NCI-H1694 treated with DMSO at 0.1 percent for 48 hours (cell line): ENCODE measurements at places on chromosomes 16 and 17.

GRCh38 chr17:5758651-5759050 lies 174.3 kb upstream of the NLRP1 start:
- DNase-seq, result no peak

DNA sequence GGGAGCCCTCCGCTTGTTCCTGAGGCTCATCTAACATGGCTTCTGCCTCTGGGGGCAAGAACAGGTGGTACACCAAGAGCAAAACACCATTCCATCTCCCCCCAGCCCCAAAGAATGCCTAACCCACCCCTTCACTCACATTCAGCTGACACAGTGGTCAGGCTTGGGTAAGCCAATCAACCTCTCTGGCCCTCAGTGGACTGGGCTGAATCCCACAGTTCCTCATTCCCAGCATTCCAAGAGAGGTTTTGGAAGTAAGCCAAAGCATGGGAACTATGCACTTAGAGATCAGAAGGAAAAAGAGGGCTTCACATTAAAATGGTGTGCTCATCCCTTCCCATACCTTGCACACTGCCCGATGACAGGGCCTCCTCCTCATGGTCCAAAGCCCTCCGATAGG lies 7.8 kb downstream of the PIGS start:
- DNase-seq, result no peak

DNA sequence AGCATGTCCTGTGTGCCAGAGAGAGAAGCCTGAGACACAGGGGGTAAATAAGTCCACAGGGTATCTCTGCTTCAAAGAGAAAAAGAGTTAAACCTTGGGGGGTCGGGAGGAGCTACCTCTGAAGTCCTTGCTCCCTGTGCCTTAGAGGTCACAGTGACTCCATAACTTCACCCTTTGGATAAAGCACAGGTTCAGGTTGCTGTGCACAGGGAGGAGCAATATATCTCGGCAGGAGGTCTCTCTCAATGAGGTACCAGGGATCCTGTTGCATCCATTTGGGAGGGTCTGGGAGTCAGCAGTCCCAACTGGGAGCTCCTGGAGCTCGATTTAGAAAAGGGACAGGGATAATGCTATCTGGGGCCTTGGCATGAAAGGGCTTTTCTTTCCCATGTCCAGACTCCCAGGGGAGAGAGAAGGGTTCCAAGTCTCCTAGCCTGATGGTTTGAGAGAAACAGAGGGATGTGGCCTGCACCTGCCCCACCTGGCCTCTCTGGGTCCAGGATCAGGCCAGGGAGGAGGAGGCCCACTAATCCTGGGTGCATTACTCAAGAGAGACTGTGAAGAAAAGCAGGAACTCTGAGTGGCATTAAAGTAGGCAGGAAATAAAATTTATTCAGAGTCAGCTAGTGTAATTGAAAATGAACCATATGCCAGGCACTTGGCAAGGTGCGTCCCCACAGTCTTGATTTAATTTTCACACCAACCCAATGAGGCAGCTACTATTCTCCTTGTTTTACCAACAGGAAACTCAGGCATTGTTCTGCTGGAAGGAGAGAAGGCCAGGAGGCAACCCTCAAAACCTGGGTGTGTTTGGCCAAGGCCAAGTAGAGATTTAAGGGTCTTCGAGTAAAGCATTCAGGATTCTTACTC lies 40.7 kb downstream of the CUEDC1 start:
- peak; percentile 35 for DNase-seq

GRCh38 chr17:17032131-17032692 lies 10.0 kb upstream of the MPRIP start:
- DNase-seq, result no peak

GRCh38 chr16:80802138-80802537 lies 2.3 kb downstream of the CDYL2 start:
- no peak for DNase-seq

- DNase-seq, result no peak
Measured at GRCh38 chr17:77848257-77848656, 110.2 kb upstream of the TNRC6C start.

DNA sequence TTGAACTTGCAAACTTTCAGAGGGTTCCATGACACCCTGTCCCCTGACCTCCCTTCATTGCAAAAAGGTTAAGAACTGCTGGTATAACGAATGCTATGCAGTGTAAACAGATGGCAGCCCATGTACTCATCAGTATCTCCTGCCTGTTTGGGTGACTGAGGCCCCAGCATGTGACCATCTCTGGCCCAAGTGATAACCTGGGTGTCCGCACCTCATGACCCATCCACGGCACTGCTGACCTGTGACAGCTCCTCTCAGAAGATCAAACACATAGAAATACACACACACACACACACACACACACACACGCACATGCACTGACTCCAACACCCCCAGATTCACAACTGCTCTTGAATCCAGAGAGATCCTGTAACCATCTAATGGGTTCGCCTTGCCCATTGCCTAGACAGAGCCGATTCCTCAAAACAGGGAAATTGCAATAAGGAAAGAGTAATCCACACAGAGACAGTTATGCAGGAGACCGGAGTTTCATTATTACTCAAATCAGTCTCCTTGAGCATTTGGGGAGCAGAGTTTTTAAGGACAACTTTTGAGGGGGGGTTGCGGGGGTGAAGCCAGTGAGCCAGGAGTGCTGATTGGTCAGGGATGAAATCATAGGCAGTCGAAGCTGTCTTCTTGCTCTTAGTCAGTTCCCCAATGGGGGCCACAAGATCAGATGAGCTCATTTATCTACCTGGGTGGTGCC lies 11.3 kb upstream of the PHOSPHO1 start:
- no peak for DNase-seq

- DNase-seq, result no peak
Measured at GRCh38 chr17:34306466-34306865, 12.8 kb upstream of the CCL8 start.

DNA sequence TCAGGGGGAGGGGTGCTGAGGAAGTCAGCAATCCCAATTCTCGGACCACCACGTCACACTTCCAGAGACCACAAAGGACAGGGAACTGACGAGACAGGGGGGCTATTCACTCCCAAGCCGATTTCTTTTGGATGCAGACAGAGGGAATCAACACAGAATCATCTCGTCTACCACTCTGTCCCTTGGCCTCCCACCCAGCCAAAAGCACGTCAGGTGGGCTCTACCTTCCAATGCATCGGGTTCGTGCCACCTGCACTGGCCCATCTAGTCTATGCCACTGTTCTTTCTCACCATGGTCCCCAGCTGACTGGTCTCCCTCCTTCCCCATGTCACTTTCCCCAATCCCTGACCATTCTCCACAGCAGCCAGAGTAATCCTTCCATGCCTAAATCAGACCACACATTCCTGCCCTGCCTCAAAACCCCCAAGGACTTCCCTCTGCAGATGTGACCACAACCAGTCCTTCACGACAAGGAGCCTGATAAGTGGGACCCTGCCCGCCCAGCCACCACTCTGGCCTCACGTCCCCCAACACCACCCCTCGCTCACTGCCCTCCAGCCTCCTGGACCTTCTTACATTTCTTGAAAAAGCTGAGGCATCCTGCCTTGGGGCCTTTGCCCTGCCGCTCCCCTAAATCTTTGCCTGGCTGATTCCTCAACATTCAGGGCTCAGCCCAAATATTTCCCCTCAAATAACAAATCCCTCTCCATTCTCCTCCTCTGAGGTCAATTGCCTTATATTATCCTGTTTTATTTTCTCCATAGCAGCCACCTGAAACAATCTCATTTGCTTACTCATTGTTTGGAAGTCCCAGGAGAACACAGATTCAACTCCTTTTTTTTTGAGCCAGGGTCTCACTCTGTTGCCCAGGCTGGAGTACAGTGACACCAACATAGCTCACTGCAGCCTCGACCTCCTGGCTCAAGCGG lies 70.4 kb downstream of the IL21R start:
- no peak for DNase-seq

DNA sequence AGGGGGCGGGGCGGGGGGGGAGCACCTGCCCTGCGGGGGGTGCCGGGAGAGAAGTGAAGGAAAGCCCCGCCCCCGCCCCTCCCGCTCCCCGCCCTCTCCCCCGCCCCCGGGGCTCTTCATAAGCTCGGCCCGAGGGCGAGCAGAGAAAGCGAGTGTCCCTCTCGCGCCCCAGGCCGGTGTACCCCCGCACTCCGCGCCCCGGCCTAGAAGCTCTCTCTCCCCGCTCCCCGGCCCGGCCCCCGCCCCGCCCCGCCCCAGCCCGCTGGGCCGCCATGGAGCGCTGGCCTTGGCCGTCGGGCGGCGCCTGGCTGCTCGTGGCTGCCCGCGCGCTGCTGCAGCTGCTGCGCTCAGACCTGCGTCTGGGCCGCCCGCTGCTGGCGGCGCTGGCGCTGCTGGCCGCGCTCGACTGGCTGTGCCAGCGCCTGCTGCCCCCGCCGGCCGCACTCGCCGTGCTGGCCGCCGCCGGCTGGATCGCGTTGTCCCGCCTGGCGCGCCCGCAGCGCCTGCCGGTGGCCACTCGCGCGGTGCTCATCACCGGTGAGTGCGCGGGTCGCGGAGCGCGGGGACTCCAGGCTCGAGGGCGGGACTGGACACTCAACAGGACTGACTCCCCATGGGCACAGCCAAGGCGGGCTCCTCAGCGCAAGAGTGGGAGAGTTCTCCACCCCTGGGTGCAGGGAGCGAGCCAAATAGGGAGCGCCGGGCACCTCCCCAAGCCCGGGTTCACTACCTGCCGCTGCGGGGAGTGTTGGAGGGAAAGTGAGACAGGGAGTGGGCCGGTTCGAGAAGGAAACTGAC lies at the start of gene HSD11B2:
TSS of gene HSD11B2 (plus strand) at position 145 of the 798 bp plus-strand sequence. CDS start at position 273, 128 bp downstream.
- peak; percentile 27 for DNase-seq

- no peak for DNase-seq
Measured at GRCh38 chr17:7221278-7222092, 1.7 kb downstream of the ACADVL start.

DNA sequence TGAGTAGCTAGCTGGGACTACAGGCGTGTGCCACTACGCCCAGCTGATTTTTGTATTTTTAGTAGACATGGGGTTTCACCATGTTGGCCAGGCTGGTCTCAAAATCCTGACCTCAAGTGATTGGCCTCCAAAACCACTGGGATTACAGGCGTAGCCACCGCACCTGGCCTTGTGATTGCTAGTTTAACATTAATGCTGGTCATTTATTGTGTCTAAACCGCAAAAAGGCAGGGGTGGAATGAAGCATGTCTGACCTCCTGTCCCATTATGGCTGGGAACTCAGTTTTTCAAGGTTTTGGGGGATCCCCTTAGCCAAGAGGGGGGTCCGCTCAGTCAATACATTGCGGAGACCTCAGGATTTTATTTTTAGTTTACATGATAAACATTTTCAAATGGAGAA lies 10.7 kb upstream of the CNGB1 start:
- no peak for DNase-seq

GRCh38 chr16:82432261-82432660 lies 194.5 kb upstream of the CDH13 start:
- peak; percentile 23 for DNase-seq

GRCh38 chr17:82828875-82829487 lies 10.8 kb downstream of the ZNF750 start:
- no peak for DNase-seq

GRCh38 chr17:69936996-69937395 lies 138.0 kb upstream of the KCNJ16 start:
- DNase-seq, result no peak

GRCh38 chr17:12133183-12133582 lies 112.5 kb downstream of the MAP2K4 start:
- DNase-seq, result no peak

DNA sequence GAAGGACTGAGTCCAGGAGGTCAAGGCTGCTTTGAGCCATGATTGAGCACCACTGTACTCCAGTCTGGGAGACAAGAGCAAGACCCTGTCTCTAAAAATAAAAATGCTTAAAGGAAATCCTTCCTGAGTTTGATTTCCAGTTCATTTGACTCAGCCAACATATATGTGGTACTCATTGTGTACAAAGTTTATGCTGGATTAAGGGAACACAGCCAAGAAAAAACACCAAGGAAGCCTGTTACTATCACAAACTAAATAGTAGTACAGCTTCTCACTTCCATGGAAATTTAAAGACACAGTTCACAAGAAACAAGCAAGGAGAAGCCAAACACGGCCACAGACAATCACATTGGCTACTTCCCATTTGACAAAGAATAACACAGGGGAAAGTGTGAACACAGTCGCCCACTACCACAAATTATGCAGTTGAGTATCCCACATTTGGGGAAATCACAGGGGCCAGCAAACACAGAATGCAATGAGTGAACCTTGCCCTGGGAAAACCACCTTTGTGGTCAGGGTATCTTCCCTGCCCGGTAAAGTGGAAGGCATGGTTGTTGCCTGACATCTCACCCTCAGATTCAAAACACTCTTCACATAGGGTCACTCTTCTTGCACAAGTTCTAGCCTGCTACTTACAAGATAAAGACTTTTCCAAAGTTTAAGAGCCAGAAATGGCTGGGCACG lies 14.5 kb downstream of the TEX14 start:
- DNase-seq, result no peak

DNA sequence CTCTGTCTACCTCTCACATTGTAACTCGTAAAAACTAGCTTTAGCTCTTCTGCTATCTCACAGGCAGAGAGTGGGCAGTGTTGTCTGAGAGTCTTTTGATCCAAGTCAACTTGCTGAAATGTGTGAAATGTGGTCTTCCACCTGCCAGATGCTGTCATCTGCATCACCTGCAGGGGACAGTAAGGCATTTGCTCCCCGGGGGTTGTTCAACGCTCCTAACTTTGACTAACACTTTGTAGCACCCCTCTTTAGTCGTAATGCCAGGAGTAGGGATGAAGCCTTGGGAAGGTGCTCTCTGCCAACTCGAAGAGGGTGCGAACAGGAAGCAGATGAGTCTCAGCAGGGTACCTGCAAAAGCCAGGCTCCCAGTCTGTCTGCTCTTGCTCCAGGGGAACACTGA lies 36.1 kb downstream of the SNX11 start:
- DNase-seq, result no peak

GRCh38 chr17:4881761-4882555 lies 17.4 kb upstream of the C17orf107 start:
- peak; percentile 38 for DNase-seq

DNA sequence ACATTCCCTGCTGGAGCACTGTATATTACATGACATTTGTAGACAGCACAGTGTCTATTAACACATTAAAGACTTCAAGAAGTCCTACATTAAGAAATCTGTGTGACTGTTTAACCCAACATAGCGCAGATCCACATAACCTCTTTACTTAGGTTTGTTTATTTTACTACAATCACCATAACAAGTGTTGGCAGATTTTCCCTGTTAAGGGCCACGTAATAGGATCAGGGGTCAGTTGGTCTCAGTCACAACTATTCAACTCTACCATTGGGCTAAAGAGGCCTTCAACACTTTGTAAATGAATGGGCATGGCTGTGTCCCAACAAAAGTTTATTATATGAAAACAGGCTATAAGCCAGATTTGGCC lies 51.3 kb upstream of the ADORA2B start:
- DNase-seq, result no peak
